ENCODE measurements at places on chromosomes 6 and 20.

- DNase-seq: peak; percentile 31
Measured at GRCh38 chr6:128672023-128672422, 151.6 kb upstream of the PTPRK start.

DNA sequence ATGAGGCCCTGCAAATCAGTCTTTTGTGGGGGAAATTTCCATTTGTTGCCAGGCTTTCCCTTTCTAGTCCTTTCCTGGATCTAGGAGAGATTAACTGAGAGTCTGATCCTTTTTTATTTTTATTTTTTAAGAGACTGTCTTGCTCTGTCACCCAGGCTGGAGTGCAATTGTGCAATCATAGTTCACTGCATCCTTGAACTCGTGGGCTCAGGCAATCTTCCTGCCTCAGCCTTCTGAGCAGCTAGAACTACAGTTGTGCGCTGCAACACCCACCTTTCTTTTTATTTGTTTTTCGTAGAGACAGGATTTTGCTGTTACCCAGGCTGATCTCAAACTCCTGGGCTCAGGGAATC is 22.9 kb downstream of the OR2B2 start:
- DNase-seq: no peak

DNA sequence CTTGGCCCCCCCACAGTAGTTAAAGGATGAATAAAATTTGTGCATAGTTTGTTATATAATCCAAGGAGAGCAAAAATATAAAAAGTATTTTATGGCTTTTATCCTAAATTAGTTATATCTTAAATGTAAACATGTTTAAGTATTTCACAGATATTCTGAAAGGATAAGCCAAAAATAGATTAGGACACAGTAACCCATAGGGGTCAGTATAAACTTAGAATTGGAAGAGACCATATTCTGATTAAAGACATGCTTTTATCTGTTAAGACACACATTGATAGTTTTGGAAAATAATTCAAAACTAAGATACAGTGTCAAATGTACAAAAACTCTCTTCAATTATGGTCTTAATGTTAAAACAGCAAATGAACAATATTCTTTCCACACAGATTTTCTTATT is 4.5 kb upstream of the SERINC1 start:
- DNase-seq: peak; percentile 15

- DNase-seq: peak; percentile 82
Measured at GRCh38 chr20:45987108-45987780, 15.2 kb upstream of the ZNF335 start.

GRCh38 chr20:7463290-7463689 is 477.0 kb downstream of the HAO1 start:
- no peak for DNase-seq

- DNase-seq: no peak
Measured at GRCh38 chr6:125195526-125195925, 42.0 kb downstream of the TPD52L1 start.

GRCh38 chr20:63686492-63687321 is 9.7 kb upstream of the TNFRSF6B start:
- no peak for DNase-seq

- no peak for DNase-seq
Measured at GRCh38 chr6:25173951-25174474, 105.2 kb upstream of the CARMIL1 start.

DNA sequence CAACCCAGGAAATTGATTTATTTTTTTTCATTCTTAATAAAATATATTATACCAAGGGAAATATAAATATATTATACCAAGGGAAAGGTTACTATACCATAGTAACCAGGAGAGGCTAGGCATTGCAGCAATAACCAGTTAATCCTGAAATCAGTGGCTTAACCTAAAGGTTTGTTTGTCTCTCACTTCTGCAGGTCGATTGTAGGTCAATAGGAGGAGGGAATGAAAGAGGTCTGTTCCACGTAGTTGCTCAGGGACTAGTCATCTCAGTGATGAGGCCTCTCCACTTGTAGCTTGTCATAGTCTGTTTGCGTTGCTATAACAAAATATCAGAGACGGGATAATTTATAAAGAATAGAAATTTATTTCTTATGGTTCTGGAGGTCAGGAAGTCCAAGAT is 168.0 kb downstream of the GJA1 start:
- DNase-seq: no peak
